ENCODE measurements at places on chromosomes 7 and 10.

DNA sequence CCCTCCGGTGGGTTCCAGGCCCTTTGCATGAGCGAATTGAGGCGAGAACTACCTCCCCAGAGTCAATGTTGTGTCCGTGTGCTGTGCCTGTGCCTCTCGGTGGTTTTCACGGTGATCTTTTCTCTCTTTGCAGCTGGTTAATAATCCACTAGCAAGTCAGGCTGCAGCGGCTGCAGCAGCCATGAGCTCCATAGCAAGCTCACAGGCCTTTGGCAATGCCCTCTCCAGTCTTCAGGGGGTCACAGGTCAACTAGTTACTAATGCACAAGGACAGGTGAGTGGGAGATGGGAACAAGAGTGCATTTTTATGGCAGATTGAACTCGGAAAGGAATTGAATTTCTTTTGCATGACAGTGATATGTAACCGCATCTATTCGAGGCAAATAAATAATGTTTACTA is 159.7 kb upstream of the YAE1 start:
- H3K4me1 ChIP-seq, result no peaks in the 10 kb centered on the region
- H3K36me3 ChIP-seq, result no peaks in the 10 kb centered on the region

DNA sequence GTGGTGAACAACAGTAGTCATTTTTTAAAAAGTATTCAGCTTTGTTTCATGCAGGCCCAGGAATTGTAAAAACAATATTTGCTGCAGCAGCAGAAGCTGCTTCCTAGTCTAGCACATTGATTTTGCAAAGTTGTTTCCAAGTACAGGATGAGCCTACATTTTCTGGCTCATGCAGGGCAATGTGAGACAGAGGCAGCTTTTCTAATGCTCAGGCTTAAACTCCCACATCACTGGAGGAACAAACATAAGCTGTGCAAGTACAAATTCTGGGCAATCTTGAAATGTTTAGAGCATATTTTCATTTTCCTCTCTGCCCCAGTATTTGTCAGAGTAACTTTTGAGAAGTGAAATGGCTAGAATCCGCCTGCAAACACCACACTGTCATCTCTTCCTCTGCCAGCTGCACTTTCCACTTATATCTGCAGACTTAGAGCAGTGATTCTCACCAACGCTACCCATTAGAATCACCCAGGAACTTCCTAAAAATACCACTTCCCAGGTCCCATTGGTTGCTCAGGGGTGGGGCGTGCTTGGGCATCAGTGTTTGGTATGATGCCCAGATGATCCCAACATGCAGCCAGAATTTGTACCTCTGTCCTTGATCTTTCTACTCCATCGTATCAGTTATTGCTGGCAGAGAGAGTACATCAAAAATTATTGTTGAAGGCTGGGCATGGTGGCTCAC is 304.1 kb upstream of the LRGUK start:
- ATAC-seq, result no peak
- no peak overlapping the region for H3K27ac ChIP-seq

DNA sequence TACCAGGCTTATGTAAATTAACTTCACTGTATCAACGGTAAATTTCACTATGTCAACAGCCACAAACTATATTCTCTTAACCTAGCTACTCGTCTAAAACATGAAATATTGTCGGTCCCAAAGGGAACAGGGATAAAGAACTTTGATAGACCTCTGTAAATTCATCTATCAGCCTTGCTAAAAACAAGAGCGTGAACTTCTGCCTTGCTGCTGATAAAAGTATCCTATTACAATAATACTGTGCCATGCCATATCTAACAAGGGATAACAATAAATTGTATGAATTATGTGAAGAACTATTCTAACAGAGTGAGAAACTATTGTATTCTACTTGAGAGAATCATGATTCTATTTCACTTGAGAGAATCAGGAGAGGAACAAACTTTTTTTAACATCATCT is 117.2 kb downstream of the CNOT4 start:
- no peak for ATAC-seq
- peaks cover 39% of the 10 kb centered on the region for H3K36me3 ChIP-seq
- no peaks in the 10 kb centered on the region for H3K27me3 ChIP-seq
- H3K4me3 ChIP-seq, result no peak overlapping the region

GRCh38 chr10:85008488-85009184 is 680.2 kb downstream of the CCSER2 start:
- no peaks in the 10 kb centered on the region for H3K27me3 ChIP-seq
- no peak overlapping the region for H3K4me3 ChIP-seq
- no peaks in the 10 kb centered on the region for H3K4me1 ChIP-seq
- H3K36me3 ChIP-seq, result no peaks in the 10 kb centered on the region
- no peak for ATAC-seq

- H3K36me3 ChIP-seq, result no peaks in the 10 kb centered on the region
These were observed 141.4 kb downstream of the KIAA1217 start for GRCh38 chr10:24350070-24350921.

Data from gastroesophageal sphincter (tissue), 4 donors.